ENCODE measurements at places on chromosomes 13 and 19. TPM values are rescaled to one million over a fixed set of nuclear protein-coding genes. Genes with fewer than 3 reads are reported as not detected.

GRCh38 chr13:32594157-32594738, 8.0 kb downstream of the PDS5B start:
- DNase-seq = no peak

GRCh38 chr19:43674596-43674995, 4.6 kb upstream of the PLAUR start:
- DNase-seq = no peak

- DNase-seq = no peak
Observed at GRCh38 chr13:20891034-20891433, 11.5 kb downstream of the XPO4 start.

DNA sequence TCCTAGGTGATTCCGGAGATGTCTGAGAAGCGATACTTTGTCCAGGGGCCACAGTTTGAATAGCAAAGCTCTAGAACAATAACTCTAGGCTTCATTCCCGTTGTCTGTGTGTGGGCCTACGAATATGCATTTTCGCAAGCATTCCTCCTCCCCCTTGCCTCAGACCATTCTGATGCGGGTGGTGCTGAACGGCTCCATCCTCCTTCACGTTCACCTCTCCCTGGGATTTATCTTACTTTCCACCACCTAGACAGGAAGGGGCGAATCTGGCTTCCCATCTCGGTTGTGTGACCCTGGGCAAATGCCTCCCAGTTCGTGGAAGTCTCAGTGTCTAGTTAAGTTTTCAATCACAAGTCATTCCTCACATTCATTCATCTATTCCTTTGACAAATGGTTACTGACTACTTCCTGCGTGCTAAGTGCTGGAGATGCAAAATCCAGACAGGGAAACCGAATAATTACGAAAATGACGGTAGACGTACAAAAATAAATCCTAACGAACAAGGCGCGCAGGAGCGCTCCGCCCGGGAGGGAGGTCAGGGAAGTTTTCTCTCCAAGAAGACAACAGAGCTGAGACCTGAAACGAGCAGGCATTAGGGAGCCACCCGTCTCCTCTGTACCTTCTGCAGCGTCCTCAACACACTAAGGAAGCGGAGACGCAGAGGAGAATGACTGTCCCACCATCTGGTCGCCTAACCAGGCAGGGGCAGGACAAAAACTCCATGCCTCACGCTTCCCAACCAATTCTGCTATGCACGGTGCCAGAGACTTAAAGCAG, 1.3 kb upstream of the CNOT3 start:
- DNase-seq = no peak

DNA sequence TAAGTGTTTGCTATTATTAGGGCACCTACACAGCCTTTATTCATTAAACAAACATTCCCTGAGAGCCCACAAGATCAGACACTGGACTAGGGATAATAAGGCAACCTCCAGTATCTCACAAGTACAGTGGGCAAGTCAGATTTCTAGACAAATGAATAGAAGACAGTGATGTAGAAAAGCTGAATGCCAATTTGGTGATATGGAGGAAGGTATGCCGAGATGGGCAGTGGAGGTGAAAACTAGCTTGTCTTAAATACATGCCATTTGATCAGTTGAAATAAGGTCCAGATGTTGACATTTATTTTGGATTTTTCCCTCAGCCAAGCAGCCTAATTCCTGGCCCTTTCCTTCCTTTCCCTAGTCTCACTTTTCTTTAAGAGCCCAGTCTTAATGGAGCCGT, 130.3 kb downstream of the RXFP2 start:
- no peak for DNase-seq

DNA sequence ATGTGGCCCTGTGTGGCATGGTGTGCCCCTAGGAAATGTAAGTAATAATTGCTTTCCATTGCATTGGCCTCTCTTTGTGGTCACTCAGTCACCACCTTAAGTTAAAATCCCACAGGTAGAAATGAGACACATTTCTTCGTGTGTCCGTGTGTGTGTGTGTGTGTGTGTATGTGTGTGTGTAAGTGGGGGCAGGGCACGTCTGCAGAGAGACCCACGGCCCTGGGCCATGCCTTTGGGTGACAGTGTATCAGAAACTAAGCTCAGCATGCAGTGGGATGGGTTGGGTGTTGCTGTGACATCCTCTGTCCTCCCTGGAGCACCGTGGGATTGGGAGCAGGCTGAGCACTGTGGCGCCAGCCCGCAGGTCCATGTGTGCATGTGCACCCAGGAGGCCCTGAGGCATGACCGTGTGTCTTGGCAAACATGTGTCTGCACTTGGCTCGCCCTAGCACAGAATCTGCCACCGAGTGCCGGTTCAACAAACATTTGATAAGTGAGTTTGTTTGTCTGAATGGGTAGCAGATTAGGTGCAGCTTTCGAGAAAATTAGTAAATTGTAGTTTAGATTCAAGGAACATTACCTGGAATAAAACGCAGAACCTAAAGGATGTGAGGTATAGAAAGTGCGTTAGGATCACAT, 91.8 kb downstream of the WTIP start:
- no peak for DNase-seq

- no peak for DNase-seq
Observed at GRCh38 chr19:56347163-56347778, 32.6 kb upstream of the ZSCAN5A start.

DNA sequence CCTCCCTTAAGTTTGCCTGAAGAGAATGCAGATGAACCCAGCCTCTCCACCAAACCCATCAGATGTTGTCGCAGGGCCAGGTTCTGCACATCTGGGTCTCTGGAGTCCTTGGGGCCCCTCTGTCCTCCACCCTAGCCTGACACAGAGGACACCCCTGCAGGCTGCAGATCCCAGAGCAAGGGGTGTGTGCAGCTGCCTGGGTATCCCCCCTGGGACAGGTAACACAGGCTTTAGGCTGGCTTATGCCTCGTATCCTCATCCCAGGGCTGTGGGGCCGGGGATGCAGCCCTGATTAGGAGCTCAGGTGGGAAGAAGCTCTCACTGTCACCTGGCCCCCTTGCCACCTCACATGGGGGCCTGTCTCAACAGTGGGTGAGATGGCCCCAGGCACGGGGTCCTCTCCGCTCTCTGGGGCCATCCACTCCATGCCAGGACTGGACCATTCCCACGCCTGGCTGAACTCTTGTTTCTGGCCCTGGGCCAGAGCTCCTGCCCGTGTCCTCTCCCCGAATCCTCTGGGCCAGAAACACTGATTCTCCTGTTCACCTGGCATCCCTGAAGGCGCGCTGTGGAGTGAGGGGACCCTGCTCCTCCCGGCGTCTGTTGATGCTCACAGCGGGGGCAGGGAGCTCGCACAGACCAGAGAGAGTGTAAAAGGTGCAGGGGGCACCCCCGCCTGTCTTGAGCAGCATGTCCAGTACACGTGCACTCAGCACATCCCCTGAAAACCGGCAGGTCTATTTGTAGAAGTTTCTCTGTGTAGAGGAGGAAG, 38.7 kb upstream of the TPM4 start:
- DNase-seq = no peak

SIGLEC5 gene
- not detected for total RNA-seq

KLK10 gene
- total RNA-seq = 1.3 TPM

EFNB2 gene
- total RNA-seq = 12.9 TPM

Data from H9 (cell line).